ENCODE measurements at places on chromosomes 5 and 9. TPM values are rescaled to one million over a fixed set of nuclear protein-coding genes. Genes with fewer than 3 reads are reported as not detected.

Gene SPINK1
- 3.7 TPM for total RNA-seq

Gene TMEM215
- not detected for total RNA-seq

Gene TRIM14
- total RNA-seq, result 23.4 TPM

Gene PLPPR1
- total RNA-seq, result 2.8 TPM

Gene PTGS1
- total RNA-seq, result 4.6 TPM

Gene OR1J4
- total RNA-seq, result 0.91 TPM

Gene DIPK1B
- total RNA-seq, result 27.8 TPM

Gene DMAC1
- 16.6 TPM for total RNA-seq

GRCh38 chr5:91123901-91124300 lies 259.2 kb downstream of the ARRDC3 start:
- no peak for DNase-seq

DNA sequence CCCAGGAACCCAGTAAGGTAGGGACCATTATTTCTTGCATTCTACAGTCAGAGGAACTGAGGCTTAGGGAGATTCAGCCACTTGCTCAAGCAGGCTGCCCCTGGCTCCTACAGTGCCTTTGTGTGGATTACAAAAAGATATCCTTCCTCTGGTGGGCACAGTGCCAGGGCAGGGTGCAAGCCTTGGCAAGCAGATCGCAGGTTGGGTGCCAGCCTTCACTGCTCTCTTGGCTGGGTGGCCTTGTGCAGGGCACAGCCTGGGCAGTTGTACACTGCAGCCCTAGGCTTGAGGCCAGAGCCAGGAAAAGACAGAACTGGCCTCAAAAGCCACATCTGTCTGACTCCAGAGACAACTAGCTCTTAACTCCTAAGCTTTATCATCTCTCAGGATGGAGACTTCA lies 15.0 kb downstream of the DOCK2 start:
- no peak for DNase-seq

GRCh38 chr9:32841314-32841713 lies 58.0 kb downstream of the TMEM215 start:
- no peak for DNase-seq

DNA sequence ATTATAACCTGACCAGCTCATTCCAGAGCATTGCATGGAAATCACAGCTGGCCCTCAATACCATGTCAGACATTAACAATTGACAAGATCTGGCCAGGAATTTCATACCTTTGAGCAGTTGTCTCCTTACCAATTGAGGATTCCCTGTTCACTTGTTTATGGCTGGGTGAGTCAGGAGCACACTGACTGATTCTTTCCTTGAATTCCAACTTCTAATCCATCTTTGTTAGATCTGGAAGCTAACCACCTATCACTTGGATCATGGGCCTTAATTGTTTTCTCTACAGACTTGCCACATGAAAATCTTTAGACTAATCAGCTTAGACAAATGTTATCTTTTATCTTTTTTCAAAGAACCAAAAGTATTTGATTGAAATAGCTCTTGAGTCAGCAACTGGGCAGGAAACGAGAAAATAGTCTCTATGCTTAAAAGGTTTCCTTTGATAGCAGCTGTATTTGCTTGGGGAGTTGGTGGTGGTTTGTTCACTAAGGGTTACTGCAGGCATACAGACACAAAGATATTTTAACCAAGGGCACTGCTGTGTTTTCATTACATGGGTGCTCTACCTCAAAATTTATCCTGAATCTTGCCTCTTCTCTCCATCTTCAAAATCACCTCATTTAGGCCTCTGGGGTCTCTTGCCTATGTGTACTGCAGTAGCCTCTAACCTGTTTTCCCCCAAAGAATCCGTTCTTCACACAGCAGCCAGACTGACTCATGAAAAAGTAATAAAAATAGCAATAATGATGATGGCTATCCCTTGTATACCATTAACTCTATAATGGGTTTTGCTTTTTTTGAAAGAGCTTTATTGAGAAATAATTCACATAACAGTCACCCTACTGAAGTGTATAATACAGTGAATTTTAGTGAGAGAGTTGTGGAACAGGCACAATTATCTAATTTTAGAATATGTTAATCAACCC lies 197.0 kb upstream of the NMUR2 start:
- no peak for DNase-seq

- DNase-seq, result no peak
These were observed 20.2 kb upstream of the EGFL7 start for GRCh38 chr9:136642439-136642921.

GRCh38 chr9:131690941-131691573 lies 48.8 kb downstream of the RAPGEF1 start:
- DNase-seq, result no peak

- no peak for DNase-seq
These were observed 35.8 kb upstream of the ATP10B start for GRCh38 chr5:160887780-160888179.

DNA sequence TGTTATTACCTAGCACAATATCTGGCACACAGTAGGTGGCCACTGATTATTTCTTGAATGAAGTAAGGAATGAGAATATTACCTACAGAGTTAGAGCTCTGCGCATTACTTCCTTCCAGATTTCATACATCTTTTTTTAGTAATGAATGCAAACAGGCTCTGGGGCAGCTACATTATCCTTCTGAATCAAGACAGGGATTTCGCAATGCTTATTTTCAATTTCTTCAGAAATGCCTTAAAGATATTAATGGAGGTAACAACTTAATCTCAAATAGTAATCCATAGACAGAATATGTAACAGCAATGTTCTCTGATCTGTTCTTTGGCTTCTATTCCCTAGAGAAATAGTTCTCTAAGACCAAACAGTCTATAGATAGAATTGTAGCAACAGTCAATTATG lies 32.6 kb downstream of the CDKN2A start:
- no peak for DNase-seq

- no peak for DNase-seq
These were observed 47.6 kb upstream of the GRHPR start for GRCh38 chr9:37374892-37375291.

GRCh38 chr5:137415231-137415681 lies 83.9 kb downstream of the SPOCK1 start:
- no peak for DNase-seq

DNA sequence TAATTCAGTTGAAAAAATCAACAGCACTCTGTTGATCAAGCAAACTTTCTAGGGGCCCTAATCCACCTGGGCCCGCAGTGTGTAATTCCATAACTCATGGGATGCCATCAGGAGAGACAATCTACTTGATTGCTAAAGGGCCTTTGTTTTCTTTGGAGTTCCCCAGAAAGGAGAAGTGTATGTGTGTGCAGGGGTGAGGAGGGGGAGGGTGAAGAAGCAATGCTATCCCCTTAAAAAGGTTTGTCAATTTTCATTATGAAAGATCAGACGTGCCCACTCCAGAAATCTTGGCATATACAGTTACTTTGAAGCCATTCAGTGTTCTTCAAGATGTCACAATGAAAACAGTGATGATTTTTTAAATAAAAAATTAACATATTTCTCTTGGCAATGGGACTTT lies 6.2 kb downstream of the PARP8 start:
- no peak for DNase-seq

DNA sequence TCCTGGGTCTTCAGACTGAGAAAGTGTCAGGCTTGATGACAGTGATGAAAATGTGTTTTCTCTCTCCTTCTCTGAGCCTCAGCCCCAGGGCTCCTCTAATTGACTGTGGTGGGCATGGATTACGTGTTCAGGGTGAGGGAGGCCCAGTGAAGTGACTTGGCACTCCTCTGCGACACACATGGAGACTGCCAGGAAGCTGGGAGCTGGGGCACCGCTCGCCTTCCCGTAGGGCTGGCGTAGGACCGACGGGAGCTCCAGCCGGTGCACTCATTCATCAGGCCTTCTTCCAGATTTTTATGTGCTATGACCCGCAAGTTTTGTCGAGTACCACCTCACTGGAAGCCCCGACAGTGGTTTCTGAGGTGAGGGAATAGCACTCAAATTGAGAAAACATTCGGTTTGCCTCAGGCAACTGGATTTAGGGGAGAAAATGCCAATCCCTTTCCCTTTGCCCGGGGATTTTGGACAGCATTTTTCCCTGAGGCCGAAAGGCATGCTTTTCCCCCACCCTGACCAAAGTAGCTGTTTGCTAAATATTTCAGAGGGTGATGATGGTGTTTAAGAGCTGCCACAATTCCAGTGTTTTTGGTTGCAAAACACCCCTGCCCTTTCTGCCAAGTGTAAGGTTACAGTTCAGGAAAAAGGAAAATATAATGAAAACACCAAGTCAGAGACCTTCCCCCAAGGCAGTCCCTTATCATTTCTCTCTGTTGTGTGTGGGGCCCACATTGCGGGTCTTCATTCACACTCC lies 83.7 kb downstream of the PCSK5 start:
- no peak for DNase-seq

GRCh38 chr9:101173907-101174306 lies 145.4 kb downstream of the PLPPR1 start:
- DNase-seq, result no peak

- no peak for DNase-seq
These were observed 229.0 kb downstream of the ARL15 start for GRCh38 chr5:54081415-54081814.

GRCh38 chr9:117296453-117296852 lies 118.4 kb downstream of the ASTN2 start:
- DNase-seq, result no peak

DNA sequence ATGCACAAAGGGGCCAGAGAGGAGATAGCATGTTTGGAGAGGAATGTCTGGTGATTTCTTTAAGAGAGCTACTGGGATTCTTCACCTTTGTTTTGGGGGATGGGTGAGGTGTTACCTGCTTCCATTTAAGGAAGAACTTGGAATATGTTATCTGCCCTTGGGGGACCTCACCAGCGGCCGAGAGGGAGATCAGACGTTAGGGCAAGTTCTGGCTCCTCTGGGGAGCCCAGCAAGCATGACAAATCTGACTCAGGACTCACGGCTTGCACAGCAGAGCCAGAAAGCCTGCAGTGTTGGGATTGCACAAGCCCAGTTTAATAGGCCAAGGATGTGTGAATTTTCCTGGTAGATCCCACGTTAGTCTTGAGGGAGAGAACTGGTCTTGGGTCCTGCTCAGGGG lies 40.3 kb downstream of the SLC28A3 start:
- DNase-seq, result no peak

DNA sequence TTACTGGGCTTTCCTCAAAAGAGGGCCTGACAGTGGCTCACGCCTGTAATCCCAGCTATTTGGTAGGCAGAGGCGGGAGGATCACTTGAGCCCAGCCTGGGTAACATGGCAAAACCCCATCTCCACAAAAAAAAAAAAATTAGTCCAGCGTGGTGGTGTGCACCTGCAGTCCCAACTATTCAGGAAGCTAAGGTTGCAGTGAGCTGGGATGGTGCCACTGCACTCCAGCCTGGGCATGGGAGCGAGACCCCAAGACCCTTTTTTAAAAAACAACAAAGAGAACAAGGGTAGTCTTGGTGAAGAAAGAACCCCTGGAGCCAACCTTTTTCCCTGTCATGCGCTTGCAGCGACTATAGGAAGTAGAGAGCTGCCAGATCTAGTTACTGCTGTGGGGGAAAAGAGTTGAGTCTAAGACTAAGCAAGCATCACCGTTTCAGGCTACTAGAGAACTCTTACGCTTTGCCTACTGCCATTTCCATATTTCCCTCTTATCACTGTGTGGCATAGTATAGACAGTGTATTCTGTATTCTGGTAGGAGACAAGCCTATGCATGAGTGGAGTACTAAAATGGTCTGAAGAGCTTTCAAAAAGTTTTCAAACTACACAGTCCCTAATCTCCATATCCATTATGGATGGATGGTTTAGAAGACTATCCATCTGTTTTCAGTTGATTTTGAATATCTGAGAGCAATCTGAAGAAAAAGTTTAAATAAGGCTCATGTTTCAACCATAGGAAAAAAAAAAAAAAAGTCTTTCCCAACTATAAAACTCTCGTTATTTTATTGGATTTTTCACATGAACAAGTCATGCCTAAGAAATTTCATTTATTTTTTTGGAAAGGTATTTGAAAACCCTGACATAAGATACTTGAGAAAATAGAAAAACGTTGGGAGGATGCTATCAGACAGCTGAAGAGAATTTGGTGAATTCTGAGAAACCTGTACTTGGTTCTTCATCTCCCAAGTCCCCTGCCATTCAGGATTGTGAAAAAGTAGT lies 2.6 kb downstream of the C9orf40 start:
- no peak for DNase-seq

GRCh38 chr9:27292659-27293405 lies 4.1 kb downstream of the EQTN start:
- no peak for DNase-seq

- DNase-seq, result no peak
These were observed 13.1 kb upstream of the MAP3K1 start for GRCh38 chr5:56802205-56802604.

- DNase-seq, result no peak
These were observed 537.6 kb downstream of the CETN3 start for GRCh38 chr5:89871906-89872305.

- DNase-seq, result no peak
These were observed 31.0 kb downstream of the MARCHF6 start for GRCh38 chr5:10384483-10384882.

GRCh38 chr5:127985811-127986325 lies 97.7 kb upstream of the SLC12A2 start:
- DNase-seq, result no peak

DNA sequence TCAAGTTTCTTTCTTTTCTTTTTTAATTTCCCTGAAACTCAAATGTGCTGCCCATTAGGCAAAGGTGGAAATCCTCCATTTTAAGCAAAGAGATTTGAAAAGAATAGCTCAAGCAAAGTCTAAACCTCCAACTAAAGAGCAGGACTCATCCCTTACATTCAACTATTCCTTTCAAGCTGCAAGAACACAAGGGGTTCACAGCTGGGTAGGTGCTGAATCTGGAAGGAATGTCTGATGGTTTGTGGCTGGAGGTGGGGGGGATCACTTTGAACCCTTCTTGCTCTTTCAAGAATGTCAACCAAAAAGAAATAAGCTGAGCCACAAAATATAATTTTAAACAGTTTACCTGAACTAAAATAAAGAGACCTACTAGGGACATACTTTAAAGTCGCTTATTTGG lies 375.7 kb upstream of the CDH10 start:
- DNase-seq, result no peak

GRCh38 chr9:124790301-124790700 lies 13.4 kb downstream of the OLFML2A start:
- no peak for DNase-seq

DNA sequence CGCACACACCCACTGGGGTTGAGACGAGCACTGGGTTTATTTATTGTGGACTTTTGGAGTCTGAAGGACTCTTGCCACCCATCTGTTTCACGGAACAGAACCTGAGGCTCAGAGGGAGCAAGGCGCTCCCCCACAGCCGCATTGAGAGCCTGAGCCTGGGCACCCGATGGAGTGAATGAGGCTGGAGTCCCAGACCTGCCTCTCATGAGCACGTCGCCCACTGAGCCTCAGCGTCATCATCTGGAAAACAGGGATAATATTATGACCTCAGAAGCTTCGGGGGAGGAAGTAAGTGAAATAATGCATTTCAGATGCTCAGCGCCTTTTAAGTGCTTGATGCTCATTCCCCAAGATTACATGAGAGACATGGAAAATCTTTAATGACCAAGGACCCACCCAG lies 5.5 kb downstream of the NEK6 start:
- no peak for DNase-seq
